Activated CD4-positive, alpha-beta memory T cell treated with anti-CD3 and anti-CD28 coated beads, Interleukin-2, amount 10 ng/mL, durations not matched to agents 7 days and 5 days (primary cell): ENCODE measurements at places on chromosomes 5 and 9. TPM values are rescaled to one million over a fixed set of nuclear protein-coding genes. Genes with fewer than 3 reads are reported as not detected.
A peak's percentile ranks its signal among the peaks of the same experiment; 100 is the strongest.

GRCh38 chr5:149485655-149486615, 65.3 kb downstream of the CSNK1A1 start:
- DNase-seq = no peak
- H3K4me1 ChIP-seq = no peaks in the 10 kb centered on the region
- H3K36me3 ChIP-seq = no peaks in the 10 kb centered on the region
- no peak overlapping the region for H3K27ac ChIP-seq
- H3K27me3 ChIP-seq = peaks cover 15% of the 10 kb centered on the region

GRCh38 chr9:137433349-137433915, 7.7 kb downstream of the ENTPD8 start:
- no peak overlapping the region for H3K27ac ChIP-seq
- no peak for DNase-seq
- H3K36me3 ChIP-seq = no peaks in the 10 kb centered on the region
- no peak overlapping the region for H3K4me3 ChIP-seq
- no peaks in the 10 kb centered on the region for H3K27me3 ChIP-seq

DNA sequence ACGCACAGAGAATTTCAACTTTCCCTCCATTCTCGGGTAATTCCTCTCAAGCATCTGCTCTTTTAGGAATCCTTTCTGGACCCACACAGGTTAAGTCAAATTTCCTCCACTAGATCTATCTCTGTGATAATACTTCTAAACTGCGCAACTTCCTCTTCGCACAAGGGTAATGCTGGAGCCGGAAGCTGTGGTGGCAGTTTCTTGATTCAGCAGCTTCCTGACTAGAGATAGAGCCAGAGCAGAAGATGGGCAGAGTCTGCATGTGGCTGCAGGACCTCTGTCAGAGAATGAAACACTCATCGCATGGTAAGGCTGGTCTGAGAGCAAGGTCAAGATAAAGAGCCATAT, 11.1 kb upstream of the CDC42SE2 start:
- H3K27ac ChIP-seq = peak overlapping the region; percentile 99
- peaks cover 69% of the 10 kb centered on the region for H3K4me1 ChIP-seq
- peaks cover 18% of the 10 kb centered on the region for H3K36me3 ChIP-seq
- DNase-seq = peak; percentile 90
- H3K4me3 ChIP-seq = peak overlapping the region; percentile 93

DNA sequence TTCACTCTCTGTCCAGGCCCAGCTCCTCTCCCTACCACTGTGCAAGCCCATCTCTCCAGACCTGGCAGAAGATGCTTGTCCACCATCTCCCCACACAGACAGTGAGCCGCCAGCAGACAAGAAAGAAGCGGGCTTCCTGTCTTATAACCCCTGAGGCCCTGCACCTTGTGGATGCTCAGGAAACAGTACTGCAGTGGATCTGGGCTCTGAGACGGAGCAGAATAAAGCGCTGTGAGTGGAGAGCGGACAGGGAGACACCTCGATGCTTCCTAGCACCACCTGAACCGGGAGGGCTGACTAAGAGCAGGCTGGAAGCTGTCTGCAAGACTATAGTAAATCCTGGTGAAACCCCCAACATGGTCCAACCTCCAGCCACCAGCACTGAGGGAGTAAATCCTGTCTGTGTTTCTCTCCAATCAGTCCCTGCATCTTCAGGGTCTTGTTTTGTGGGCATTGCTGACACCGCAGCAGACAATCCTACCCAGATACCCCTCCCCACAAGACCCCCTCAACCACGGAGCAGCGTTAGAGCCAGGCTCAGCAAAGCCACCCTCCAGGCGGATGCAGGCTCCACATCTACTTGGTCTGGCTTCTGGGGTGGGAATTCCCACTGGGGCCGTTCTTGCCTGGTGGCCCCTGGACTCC, 18.7 kb downstream of the ORM2 start:
- peak overlapping the region; percentile 91 for H3K27ac ChIP-seq
- no peak overlapping the region for H3K4me3 ChIP-seq
- H3K4me1 ChIP-seq = peaks cover 48% of the 10 kb centered on the region
- peaks cover 90% of the 10 kb centered on the region for H3K36me3 ChIP-seq
- no peak for DNase-seq

- no peak for DNase-seq
- no peak overlapping the region for H3K27ac ChIP-seq
- H3K4me1 ChIP-seq = no peaks in the 10 kb centered on the region
- H3K36me3 ChIP-seq = no peaks in the 10 kb centered on the region
These were observed 40.2 kb downstream of the NTNG2 start for GRCh38 chr9:132201780-132202703.

GRCh38 chr9:95947118-95947517, 71.6 kb downstream of the ERCC6L2 start:
- no peak overlapping the region for H3K4me3 ChIP-seq
- DNase-seq = no peak
- no peaks in the 10 kb centered on the region for H3K27me3 ChIP-seq

- H3K36me3 ChIP-seq = no peaks in the 10 kb centered on the region
- DNase-seq = no peak
- no peaks in the 10 kb centered on the region for H3K4me1 ChIP-seq
- H3K27me3 ChIP-seq = no peaks in the 10 kb centered on the region
These were observed 117.4 kb upstream of the GRIA1 start for GRCh38 chr5:153373130-153373498.

GABRB2 gene
- not detected for total RNA-seq

RIC1 gene
- total RNA-seq = 21.5 TPM

TEX48 gene
- total RNA-seq = 1.5 TPM
